ENCODE measurements at places on chromosomes 12 and 14. TPM values are rescaled to one million over a fixed set of nuclear protein-coding genes. Genes with fewer than 3 reads are reported as not detected.

- no peak for DNase-seq
Observed at GRCh38 chr12:95418142-95418541, 55.8 kb upstream of the METAP2 start.

GRCh38 chr12:128661226-128661569, 162.6 kb downstream of the SLC15A4 start:
- DNase-seq: no peak

GRCh38 chr14:64220056-64220455, 74.1 kb downstream of the ESR2 start:
- no peak for DNase-seq

GRCh38 chr12:48890657-48891418, 25.2 kb upstream of the RND1 start:
- no peak for DNase-seq

DNA sequence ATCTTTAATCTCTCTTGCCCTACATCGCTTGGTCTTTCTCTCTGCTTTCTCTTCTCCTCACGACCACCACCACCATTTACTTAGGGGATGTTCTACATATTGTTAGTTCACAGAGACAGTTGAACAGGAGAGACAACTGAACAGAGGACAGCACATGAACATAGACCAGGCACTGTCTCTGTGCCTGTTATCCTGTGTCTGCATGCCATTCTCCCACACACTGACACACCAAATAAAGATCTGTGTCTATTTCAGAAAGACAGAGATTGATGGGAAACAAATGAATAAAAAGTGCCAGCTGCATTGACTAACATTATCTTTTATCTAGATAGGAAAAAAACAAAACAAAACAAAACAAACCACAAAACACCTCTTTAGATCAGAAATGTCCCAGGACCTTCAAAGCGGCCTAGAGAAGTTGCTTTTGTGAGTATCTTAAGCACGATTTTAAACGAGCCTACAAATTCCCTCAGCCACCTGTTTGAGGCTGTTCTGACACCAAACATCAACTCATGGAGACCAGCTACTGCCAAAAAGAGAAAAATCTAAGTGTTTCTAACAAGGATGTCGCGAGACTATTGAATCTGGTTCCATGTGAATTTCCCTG, 77.6 kb upstream of the PARP11 start:
- no peak for DNase-seq

The ADAM21 gene
- not detected for total RNA-seq

The KRT3 gene
- total RNA-seq: 1.6 TPM

Measured in esophagus squamous epithelium (tissue), 5 donors.